Stimulated activated CD8-positive, alpha-beta memory T cell treated with anti-CD3 and anti-CD28 coated beads, Interleukin-4, amount 100 ng/mL, for 1 hour (primary cell): ENCODE measurements at places on chromosomes 5 and 9.

DNA sequence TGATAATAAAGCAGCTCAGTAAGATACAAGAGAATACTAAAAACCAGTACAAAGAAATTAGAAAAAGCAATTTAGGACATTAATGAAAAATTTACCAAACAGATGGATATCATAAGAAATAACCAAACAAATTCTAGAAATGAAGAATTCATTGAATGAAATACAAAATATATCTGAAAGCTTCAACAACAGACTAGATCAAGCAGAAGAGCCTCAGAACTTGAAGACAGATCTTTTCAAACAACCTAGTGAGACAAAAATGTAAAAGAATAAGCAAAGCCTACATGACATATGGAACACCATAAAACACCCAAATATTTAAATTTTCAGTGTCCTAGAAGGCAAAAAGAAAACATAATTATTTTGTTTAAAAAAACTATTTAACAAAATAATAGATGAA, 66.9 kb downstream of the SKIC3 start:
- no peak for DNase-seq

DNA sequence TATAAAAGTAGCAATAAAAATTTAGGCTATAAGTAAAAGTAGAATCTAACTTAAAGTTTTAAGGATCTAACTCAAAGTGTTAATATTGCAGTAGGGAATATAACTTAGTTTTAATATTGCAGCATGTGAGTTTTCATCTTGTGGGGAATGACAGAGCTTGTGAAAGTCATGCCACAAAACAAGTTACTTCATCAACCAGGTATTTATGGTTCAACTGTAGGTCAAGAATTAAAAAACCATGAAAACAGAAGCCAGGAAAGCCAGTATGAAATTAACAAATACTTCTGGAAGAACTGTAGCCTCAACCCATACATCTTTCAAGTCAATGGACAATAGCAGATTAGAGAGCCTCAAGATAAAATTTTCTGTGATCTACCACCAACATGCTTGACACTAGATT, 19.0 kb downstream of the HMGCS1 start:
- no peak for DNase-seq

DNA sequence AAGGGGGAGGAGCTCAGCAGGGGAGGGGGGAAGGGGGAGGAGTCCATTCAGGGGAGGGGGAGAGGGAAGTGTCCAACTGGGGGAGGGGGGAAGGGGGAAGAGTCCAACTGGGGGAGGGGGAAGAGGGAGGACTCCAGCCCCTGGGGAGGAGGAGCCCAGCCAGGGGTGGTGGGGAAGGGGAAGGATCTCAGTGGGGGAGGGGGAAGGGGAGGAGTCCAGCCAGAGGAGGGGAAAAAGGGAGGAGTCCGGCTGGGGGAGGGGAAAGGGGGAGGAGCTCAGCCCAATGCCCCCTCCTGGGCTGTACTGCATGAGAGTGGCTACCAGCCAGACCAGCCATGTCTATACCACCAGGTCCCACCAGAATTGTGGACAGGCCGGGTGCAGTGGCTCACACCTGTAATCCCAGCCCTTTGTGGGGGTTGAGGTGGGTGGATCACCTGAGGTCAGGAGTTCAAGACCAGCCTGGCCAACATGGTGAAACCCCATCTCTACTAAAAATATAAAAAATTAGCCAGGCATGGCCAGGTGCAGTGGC, 30.6 kb upstream of the ADAMTS2 start:
- DNase-seq: no peak

DNA sequence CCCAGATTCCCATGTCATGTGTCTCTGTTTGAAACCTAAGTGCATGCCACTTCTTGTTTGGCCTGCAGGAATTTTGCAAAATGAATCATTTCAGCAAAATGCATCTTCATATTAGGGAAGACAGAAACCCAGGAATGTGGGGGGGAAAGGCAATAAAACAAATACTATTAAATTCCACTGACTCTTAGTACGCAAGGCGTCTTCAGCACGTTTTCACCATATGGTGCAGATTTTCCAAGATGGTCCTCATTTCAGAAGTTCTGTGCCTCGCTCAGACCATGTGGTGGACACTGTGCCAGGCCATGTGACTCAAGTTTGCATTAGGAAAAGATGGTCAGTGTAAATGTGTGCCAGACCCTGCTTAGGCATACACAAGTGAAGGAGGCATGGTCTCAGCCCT, 184.0 kb downstream of the ACTL7B start:
- no peak for DNase-seq

DNA sequence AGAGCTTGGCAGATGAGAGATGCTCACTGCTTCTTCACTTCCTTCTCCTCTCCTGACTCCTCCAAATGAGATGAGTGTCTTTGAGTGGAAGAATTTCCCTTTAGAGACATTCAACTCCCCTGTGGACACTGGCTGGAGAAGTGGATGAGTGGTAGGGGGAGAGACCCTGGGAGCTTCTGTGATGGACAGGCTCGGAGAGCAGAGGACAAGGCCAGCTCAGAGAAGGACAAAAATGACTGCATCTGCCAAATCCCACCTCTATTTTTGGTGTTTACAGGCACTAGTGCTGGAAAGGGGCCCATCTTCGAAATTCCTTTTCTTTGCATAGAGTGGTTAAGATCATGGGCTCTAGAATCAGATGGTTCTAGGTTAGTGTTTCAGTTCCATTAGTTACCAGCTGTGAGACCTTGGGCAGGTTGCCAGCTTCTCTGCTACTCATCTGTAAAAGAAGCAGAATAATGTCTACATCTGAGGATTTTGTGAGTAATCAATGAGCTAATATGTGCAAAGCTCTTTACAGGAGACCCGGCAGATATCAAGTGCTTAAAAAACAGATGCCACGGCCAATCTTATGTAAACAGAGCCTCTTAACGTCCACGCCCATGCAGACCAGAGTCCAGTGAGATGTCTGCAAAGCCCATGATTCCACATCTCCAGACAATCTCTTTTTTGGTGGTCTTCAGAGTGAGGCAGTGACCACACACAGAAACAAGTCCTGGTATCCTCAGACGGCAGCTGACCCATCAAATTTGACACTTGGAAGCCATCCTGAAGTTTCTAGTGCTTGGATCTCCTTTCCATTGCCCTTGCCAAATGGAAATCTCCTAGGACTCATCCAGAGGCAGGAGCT, 13.6 kb upstream of the COL27A1 start:
- DNase-seq: no peak

DNA sequence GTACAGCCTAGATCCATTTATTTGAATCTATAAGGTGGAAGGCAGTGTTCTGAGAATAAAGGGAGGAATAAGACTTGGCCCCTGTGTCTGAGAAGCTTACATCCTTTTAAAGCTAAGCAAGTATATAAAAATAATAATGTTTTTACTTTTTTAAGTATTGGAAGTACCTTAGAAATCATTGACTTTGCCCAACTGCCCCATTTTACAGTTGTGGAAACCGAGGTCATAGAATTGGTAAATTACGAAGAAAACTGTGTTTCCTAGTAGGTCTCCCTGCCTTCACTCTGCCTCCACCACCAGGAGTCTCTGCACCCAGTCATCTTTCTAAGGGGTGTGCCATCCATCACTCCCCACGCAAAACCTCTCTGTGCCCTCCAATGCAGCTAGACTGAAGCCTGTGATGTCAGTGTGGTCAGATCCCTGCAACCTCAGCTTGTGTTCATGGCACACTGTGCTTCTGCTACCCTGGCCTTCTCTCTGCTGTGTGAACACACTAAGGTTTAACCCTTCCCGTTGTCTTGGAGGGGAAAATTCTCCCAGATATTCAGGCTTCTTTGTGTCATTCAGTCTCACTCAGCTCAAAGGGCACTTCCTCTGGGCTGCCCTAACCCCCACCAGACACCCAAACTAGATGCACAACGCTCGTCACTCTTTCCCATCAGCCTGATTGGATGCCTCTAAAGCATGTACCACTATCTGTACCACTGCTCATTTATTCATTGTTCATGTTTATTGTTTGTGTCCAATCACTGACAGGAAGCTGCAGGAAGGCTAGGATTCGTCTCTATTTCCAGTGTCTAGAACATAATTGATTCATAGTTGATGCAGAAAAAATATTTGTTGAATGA, 18.2 kb downstream of the ADRB2 start:
- DNase-seq: no peak

GRCh38 chr9:111842313-111842712, 47.6 kb upstream of the SHOC1 start:
- no peak for DNase-seq

- no peak for DNase-seq
These were observed 24.9 kb upstream of the ARHGAP26 start for GRCh38 chr5:142745268-142745667.

DNA sequence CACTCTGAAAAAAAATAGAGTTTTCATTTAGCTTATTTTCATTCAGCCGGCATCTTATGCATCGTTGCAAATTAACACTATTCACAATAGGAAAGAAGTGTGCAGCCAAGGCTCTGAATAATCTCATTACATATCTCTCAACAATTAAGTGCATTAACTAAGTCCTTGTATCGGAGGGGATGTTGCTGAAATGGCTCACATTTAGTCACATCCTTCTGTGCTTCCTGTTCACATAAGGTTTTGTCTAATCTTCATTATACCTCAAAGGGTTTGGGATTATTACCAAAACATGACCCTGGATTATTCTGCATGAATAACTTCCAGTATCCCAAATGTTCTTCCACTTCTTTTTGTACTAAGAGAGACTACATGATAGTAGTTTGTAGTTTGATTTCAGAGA, 278.0 kb upstream of the GRIA1 start:
- no peak for DNase-seq

- DNase-seq: no peak
These were observed 2.9 kb downstream of the BOD1 start for GRCh38 chr5:173613433-173614159.

DNA sequence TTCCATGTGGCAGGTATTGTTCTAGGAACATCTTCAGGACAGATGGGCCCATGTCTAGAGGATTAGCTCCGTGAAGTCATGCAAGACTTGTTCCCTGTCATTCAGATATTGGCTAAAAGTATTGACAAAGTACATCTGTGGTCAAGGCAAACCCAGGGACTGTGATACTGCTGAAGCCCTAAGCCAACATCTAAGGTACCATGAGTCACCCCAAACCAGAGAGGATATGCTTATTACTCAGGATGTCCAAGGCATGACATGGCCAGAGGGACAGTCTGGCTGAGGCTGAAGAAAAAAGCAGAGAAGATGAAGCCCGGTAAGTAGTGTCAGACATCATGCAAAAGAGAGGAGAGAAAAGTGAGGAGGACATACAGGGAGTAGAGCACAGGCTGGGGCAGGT, 31.0 kb downstream of the HMHB1 start:
- DNase-seq: no peak

- DNase-seq: no peak
These were observed 39.1 kb upstream of the CTNNAL1 start for GRCh38 chr9:109052416-109052815.

DNA sequence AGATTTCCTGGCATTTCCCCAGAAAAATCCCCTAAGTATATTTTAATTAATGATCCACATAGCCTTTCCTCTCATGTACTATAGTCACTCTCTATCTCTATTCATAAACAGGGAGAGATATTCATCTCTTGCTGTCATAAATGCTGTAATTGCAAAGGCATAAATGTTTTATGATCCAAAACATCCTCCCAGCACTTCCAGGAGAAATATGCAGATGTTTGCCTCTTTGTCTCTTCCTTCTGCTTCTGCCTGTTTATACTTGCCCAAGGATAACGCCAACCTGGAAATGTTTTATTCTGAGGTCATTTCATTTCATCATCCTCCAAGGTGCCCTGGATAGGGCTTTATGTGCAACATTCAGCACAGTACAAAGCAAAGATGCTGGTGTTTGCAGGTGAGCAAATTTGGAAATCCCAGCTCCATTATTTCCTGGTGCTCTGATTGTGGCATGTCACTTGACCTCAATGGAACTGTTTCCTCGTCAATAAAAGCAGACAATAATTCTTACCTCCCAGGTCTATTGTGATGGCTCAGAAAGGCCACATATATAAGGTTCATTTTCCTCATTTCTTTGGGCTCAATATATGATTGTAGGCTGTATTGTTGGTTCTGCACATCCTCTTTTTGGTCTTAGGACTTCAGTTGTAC, 6.9 kb downstream of the TNFSF15 start:
- DNase-seq: no peak

DNA sequence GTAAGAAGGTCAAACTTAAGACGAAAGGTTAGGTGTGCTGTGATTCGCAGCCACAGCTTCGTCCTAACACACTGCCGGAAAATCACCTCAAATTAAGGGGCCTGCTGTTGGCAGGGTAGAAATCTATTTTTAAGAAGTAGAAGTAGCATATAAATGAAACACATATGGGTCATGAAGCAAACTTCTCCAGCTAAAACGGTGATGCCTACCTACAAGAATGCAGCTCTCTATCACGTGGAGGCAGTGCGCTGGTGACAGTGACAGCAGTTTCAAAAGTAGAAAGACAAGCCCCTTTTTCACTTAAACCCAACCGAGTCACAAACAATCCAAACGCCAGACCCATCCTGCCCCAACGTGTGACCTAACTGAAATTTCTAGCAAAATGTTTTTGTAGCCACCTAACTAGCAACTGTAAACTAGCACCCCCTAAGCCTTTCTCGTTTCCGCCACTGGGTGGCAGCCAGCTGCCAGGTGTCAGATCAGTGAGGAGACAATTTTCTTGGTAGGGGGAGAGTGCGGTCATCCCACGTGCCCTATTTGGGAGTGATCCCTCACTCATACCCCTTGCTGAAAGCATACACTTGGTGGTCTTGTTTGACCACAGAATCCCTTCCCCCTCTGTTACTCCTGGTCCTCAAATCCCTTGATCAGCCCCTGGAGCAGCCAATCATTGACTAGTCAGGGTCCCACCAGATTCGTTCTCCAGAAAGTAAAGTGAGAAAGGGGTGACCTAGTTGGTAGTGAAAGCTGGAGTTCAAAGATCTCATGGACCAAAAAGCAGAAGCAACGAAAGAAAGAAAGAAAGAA, 71.8 kb upstream of the MAMDC2 start:
- DNase-seq: peak; percentile 15

- no peak for DNase-seq
These were observed 498.8 kb upstream of the ZNF608 start for GRCh38 chr5:125245216-125245615.

GRCh38 chr9:128202648-128203023, 543 bp upstream of the DNM1 start:
- DNase-seq: no peak

DNA sequence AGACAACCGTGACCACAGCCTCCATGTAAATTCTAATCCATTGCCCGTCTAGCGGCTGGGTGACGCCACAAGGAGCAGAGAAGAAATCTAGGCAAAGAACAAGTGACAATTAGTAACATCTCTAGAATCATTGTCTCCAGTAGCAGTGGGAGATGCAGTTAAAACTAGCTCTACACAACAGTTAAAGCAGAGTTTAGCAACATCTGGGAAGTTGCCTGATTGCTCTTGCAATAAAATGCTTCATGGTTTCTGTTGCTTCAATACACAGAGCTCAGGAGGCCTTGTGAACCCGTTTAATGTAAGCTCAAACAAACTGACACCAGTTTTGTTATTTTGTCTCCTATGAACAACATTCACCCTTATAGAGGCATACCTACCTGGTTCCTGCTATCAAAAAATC, 369.8 kb upstream of the PDE4D start:
- DNase-seq: no peak

- DNase-seq: no peak
These were observed 256.5 kb upstream of the GRIA1 start for GRCh38 chr5:153233933-153234332.

GRCh38 chr9:8244505-8245092, 445.0 kb upstream of the DMAC1 start:
- DNase-seq: no peak
